ENCODE measurements at places on chromosomes 7 and 10.

GRCh38 chr7:20038676-20039075 lies 178.5 kb downstream of the MACC1 start:
- DNase-seq: no peak

- DNase-seq: no peak
These were observed 83.6 kb downstream of the GRB10 start for GRCh38 chr7:50699143-50699542.

DNA sequence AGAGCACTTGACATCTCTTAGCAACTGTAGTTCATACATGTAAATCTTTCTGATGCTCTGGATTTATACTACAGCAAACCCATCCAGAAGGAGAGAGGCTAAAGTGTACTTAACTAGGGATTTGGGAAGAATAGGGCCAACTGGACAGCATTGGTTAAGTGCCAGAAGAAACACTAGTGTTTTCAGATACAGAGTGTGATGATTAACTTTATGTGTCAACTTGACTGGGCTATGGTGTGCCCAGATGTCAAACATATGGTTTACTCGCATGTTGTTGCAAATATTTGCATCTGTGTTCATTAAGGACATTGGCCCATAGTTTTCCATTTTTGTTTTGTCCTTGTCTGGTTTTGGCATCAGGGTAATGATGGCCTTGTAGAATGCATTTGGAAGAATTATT lies 384.7 kb upstream of the KCND2 start:
- no peak for DNase-seq

- no peak for DNase-seq
These were observed 267.3 kb upstream of the NPVF start for GRCh38 chr7:25495342-25496250.

DNA sequence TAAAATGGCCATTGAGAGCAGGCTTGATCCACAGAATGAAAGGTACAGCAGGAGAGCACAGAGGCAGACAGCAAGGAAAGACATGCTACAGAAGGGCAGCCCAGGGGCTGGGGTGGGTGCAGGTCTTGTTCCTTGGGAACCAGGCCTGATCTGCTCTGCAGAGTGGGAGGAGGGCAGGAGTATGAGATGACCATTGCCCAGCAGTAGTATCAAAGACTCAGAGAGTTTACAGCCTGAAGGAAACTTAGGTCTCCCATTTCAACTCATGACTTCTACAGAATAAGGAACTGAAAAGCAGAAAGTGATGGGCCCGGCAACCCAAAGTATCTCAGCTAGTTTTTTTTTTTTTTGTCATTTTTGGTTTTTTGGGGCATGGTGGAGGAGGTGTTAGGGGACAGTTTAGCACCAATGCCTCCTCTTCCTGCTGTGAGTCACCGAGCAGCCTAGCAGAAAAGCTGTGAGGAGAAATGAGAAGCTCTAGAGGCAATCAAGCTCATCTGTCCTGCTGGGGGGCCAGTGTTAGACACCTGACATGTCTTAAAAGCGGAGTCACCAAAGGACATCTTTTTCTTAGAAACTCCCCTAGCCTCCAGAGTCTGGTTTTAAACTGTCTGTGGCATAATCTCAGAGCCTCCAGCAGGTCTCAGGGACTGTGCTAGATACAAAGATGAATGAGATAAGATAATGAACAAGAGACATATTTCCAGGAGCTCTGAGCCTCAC lies 34.3 kb upstream of the HERPUD2 start:
- DNase-seq: peak; percentile 52
